CD4-positive, alpha-beta memory T cell (primary cell): ENCODE measurements at places on chromosomes 3 and 15. TPM values are rescaled to one million over a fixed set of nuclear protein-coding genes. Genes with fewer than 3 reads are reported as not detected.

GRCh38 chr3:127101411-127102187, 91.3 kb upstream of the PRR23E start:
- no peak for DNase-seq

- no peak for DNase-seq
Measured at GRCh38 chr15:39587096-39587721, 6.3 kb downstream of the THBS1 start.

- DNase-seq: no peak
Measured at GRCh38 chr15:66647358-66647757, 54.7 kb upstream of the SMAD6 start.

GRCh38 chr15:38626443-38627050, 61.9 kb upstream of the RASGRP1 start:
- DNase-seq: no peak

- no peak for DNase-seq
Measured at GRCh38 chr3:192090586-192090985, 629.6 kb downstream of the PYDC2 start.

DNA sequence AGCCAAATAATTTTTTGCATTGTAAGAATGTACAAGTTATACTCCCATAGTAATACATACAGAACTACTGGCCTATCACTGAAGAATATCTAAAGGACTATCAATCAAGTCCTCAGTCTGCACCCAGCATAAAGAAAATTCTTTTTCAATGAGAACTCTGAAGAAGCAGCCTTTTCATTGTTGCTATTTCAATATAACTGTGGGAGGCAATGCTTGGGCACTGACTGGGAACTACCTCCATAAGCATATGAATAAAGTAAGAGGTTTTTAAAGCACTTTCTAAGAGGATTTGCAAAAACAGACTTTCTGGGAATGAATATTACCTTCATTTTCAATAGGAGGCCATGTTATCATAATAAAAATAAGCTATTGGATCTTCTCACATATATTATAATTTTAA, 24.6 kb upstream of the NECTIN3 start:
- DNase-seq: no peak

DNA sequence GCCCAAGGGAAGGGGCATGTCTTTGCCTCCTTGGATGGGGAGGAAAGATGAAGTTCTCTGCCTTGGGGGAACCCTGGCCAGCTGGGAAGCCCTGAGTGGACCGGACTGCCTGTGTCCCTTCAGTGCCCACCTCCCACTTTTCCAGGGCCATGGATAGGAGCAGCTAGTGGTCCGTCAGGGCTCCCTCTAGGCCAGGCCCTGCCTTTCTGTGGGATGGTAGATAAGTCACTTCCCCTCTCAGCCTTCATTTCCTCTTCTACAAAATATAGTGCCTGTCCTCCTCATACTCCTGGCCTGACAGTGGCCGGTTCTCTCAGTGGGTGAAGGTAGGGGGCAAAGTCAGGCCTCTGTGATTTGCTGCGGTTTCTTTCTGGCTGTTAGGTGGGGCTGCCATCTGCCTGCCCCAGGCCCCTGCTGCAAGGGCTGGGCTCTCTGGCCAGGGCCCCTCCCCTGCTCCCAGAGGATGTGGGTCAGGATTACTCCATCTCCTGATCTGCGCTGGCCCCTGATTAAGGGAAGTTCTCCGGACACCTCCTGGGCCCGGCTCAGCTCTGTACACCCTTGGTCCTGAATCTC, 1.4 kb downstream of the PLEKHO2 start:
- no peak for DNase-seq

DNA sequence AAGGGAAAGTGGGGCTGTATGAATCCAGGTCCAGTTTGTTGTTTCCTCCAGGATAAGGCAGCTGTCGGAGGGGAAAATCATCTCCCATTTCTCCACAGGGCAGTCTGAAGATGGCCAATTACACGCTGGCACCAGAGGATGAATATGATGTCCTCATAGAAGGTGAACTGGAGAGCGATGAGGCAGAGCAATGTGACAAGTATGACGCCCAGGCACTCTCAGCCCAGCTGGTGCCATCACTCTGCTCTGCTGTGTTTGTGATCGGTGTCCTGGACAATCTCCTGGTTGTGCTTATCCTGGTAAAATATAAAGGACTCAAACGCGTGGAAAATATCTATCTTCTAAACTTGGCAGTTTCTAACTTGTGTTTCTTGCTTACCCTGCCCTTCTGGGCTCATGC, 911 bp downstream of the CCRL2 start:
- no peak for DNase-seq

GRCh38 chr3:66076861-66077470, 38.2 kb upstream of the MAGI1 start:
- DNase-seq: no peak

GRCh38 chr3:84961521-84962255, 2.9 kb downstream of the CADM2 start:
- no peak for DNase-seq

DNA sequence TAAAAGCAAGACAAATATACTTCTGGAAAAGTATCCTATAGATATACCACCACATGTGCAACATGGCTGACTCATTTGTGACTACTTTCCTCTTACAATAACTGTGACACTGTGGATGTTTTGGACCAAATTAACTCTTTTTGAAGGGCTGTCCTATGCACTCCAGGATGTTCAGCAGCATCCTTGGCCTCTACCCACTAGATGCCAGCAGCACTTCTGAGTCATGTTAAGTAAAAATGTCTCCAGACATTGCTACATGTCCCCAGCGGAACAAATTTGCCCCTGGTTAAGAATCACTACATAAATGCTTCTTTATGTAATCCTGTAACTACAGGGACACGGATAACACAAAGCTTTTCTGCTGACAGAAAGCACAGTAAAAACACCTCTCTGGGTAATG, 32.0 kb downstream of the RUVBL1 start:
- DNase-seq: no peak

GRCh38 chr3:61541694-61542093, 19.7 kb upstream of the PTPRG start:
- no peak for DNase-seq

GRCh38 chr15:92140796-92141195, 252.9 kb upstream of the ST8SIA2 start:
- DNase-seq: no peak

DNA sequence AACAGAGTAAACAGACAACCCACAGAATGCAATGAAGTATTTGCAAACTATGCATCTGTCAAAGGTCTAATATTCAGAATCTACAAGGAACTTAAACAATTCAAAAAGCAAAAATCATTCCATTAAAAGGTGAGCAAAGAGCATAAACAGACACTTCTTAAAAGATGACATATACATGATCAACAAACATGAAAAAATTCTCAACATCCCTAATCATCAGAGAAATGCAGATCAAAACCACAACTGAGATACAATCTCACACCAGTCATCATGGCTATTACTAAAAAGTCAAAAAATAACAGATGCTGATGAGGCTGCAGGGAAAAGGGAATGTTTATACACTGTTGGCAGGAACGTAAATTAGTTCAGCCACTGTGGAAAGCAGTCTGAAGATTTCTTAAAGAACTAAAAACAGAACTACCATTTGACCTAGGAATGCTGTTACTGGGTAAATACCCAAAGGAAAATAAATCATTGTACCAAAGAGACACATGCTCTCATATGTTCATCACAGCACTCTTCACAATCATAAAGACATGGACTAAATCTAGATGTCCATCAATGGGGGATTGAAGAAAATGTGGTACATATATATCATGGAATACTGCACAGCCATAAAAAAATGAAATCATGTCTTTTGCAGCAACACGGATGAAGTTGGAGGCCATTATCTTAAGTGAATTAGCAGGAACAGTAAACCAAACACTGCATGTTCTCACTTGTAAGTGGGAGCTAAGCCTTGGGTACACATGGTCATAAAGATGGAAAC, 393.3 kb upstream of the CBLB start:
- DNase-seq: no peak

The CPN2 gene
- total RNA-seq: not detected

The ZNF80 gene
- total RNA-seq: 1.1 TPM

The SCN11A gene
- total RNA-seq: 0.15 TPM

The NDN gene
- not detected for total RNA-seq

The COL6A5 gene
- total RNA-seq: not detected

The HDC gene
- not detected for total RNA-seq
